NCI-H187 (cell line): ENCODE measurements at places on chromosomes 1 and 21.

DNA sequence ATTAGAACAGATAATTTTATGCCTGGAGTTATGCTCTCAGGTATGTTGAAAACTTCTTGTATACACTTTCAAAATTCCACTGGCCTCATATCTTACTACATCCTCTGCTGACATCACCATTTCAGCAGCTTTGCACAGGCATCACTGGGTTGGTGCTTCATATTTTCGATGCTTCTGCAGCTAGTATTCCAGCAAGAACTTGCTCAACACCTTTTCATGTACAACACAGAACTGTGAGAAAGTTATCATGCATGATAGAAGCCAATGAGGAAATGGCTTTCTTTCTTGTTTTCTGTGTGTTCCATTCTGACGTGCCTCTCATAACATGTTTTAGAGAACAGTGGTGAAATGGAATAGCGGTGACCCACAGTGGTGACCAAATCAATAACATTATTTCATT, 5.1 kb upstream of the GBP5 start:
- DNase-seq = no peak

- no peak for DNase-seq
These were observed 90.0 kb downstream of the PAPPA2 start for GRCh38 chr1:176552999-176553398.

GRCh38 chr1:64654519-64655341, 90.1 kb upstream of the RAVER2 start:
- DNase-seq = no peak

DNA sequence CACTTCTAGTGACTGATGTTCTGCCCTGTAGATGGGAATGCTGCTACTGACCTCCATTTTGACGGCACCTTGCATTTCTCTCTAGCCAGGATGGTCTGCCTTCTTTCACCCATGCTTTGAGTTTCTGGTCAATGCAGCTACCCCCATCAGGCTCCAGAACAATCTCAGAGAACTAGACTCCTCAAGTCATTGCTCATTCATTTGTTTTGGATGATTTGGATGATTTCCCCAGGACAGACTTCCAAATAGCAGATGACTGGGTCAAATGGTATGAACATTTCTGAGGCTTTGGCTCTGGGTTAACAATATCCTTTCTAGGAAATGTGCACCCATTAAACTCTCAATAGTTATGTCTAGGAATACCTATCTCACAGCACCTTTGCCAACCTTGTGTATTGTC, 63.9 kb downstream of the CSMD2 start:
- no peak for DNase-seq

DNA sequence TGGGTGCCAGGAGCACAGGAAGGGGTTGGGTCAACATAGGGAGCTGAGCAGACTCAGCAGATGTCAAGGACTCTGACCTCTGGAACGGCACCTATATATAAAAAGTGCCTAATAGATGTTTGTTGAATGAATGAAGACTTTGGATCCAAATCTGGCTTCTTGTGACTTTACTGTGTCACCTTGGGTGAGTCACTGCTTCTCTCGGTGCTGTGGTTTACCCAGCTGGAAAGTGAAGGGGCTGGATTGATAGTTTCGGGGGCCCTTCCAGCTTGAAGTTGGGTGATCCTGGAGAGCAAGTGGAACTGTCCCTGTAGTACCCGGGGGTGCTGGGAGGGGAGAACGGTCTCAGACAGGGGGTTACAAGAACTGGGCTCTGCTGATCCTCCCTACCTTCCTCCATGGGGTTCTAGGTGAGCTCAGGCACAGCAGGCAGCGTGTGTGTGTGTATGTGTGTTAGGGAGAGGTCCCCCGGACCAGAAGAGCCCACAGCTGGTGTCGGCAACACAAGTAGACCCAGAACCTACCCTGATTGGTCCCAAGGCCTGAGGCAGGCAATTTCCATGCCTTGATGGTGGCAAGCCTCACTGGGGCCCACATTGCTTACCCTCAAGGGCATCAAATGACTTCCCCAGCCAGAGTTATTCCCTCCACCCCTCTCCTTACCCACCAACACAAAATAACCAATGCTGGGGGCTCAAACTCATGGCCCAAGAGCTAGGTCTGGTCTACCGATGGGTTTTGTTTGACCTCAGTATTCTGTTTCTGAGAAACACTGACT, 5.5 kb upstream of the PADI1 start:
- DNase-seq = no peak

DNA sequence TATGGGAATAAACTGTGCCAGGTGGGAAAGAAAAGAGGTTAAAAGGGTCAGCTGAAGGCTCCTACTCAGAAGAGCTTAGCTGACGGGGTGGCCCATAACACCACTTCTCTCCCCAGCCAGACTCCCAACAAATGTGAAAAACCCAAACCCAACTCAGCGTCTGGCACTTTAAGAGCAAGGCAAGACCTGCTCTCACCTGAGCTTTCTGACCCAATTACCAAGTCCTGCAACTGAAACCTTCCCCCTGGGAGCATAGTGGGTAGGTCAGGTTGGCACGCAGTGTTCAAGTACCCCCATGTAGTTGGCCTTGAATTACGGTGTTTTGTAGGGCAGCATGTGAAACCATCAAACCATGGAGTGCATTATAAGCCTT, 3.2 kb downstream of the IRF6 start:
- DNase-seq = no peak

- peak; percentile 16 for DNase-seq
These were observed 1.5 kb downstream of the KIF1B start for GRCh38 chr1:10211805-10212410.

DNA sequence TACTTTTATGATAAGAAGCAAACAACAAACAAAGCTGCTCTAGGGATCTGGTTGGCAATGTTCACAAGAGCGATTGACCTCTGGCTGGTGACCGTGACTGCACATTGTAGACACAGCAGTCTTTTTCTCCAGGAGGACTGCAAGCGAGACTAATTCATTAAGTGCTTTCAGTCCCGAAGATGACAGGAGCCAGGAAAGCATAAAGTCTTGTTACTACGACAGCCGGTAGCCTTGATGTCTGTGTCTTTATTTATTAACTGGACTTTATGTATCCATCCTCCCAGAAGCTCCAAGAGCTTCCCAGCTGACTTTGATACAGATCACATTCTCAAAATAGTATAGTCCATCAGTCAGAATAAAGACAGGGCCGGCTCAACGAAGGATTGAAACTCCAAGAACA, 18.2 kb downstream of the FAM163A start:
- DNase-seq = no peak

DNA sequence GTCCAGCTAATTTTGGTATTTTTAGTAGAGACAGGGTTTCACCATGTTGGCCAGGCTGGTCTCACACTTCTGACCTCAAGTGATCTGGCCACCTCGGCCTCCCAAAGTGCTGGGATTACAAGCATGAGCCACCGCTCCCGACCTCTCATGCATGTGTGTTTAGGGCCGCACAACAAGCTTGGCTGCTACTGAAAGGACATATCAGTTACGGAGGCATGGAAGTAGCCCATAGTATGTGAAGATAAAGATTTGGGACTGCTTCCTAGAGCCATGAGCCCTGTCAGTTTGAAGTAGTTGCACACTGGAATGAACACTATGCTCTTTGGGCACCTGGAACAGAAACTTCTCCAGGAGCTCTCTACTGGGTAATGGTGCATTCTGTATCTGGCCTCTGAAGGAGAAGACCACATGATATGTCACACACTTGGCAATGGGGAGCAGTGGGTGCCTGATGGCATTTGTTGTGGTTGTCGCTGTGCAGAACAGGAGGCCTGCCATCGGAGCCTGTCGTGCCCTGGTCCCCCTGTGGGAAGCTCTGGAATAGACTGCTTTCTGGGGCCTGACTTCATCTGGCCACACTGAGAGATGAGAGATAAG, 144.7 kb upstream of the KIF26B start:
- DNase-seq = no peak

DNA sequence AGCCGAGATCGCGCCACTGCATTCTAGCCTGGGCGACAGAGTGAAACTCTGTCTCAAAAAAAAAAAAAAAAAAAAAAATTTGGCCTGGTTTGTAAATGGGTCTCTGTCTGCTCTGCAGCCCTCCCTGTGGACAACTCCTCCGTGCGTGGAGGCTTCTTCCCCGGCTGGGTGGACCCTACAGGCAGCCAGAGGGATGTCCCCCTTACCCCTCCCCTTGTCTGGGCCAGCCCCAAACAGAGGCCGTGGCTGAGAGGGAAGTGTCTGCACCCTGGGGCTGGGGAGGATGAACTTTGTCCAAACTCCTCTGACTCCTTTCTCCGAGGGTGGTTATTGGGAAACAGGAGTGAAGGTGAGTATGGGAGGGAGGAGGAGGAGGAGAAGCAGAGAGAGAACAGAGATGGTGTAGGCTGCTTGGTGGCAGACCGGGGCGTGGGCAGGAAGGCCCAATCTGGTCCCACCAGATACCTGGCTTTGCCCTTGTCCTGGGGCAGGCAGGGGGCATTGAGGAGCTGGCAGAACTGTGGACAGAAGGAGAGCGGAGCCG, 61.3 kb downstream of the UBIAD1 start:
- DNase-seq = no peak

DNA sequence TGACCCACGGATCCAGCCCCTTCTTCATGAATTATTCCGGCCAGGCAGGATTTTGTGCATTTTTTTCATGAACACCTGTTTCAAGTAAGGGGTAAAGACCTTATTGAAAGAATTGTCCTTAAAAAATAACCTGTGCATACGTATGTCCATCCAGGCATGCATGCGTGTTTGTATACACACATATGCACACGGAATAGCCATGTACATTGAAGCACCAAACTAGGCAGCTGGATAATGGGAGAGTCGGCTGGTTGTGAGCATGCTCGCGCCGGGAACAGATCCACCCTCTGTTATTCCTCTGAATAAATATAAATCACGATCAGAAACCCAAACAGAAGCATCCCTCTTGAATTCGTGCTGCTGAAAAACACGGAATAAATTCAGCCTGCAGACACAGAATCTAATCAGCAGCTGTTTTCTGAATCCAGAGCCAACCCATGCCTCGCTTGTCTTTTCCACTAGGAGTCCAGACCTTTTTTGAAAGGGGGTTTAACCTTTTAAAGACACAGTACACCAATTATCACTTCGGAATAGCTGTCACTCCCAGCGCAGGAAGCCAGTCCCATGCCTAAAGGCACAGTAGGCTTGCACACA, at the start of gene HIVEP3:
TSS of gene HIVEP3 (minus strand) at position 473 of the 594 bp plus-strand sequence.
- DNase-seq = no peak

DNA sequence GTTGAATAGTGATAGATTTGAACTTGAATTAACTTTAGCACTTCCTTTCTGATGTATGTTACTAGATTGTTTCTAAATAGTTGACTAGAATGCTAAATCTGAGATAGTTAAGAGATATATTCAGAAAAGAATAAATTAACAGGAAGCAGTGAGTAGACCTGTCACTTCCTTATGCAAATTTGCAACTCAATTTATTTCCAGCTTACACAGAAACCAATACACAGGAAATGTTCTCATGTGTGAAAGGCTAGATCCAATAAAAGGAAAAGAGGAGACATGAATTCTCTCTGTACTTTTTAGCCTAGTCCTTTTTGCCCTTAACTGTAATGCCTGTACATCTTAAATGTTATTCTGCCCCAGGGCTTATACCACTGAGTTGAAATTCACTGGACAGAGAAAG, 522.3 kb downstream of the COL11A1 start:
- DNase-seq = no peak

- no peak for DNase-seq
These were observed 402.6 kb upstream of the NFIA start for GRCh38 chr1:60679524-60680375.

DNA sequence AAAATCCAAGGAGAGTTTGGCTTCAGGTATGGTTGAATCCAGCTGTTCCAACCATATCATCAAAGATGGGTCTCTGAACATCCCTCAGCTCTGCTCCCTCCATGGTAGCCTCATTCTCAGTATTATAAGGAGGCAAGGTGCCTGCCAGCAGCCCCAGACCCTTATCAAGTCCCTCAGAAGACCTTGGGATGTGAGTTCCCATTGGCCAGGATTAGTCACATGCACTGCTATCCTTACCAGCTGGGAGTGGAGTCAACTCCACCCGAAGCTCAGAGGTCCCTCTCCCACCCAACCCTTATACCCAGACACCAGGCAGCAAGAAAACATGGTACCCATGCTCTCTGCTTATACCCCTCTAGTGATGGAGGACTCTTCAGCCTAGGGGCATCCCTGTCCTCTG, 153.7 kb upstream of the ZBTB40 start:
- no peak for DNase-seq
